AG04450 (cell line): ENCODE measurements at places on chromosomes 11 and 22.

DNA sequence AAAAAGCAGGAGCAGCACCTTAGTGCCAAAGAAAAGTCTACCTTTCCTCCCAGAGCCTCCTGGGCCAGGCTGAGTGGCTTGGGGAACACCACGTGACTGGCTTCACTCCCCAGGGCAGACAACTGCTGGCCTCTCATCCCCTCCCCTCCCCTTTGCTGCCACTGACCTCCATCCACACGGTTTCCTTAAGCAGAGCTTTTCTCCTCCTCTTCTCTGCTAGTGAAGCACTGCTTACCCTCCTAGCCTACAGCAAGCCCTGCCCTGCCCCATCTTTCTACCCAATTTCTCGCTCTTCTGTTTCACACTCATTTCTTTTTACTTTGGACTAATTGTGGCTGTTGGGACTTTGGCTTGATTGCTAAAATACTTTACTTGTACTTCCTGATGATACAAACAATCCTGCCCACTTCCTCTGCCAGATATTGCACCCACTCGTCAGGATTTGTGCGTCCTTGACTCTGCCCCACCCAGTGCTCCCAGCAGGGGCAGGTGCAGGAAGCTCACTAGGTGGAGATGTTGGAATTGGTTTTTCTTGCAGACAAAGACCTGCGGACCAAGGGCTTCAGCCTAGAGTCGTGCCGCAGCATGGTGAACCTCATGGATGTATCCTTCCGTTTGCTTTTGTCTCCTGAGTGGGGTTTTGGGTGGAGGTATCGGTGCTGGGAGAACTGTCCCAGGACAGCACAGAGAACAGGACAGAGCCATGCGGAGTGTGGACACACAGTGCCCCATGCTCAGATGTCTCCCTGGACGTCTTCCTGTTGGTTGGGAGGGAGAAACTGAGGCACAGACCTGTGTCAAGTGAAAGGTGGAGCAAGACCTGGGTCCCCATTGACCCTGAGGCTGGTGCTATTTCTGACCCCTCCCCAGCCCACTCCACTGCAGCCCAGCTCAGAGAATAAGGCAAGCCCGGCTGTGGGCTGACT is 27.3 kb downstream of the CAPN1 start:
- DNase-seq = no peak

- no peak for DNase-seq
These were observed 36.1 kb downstream of the CLPB start for GRCh38 chr11:72398058-72398758.

DNA sequence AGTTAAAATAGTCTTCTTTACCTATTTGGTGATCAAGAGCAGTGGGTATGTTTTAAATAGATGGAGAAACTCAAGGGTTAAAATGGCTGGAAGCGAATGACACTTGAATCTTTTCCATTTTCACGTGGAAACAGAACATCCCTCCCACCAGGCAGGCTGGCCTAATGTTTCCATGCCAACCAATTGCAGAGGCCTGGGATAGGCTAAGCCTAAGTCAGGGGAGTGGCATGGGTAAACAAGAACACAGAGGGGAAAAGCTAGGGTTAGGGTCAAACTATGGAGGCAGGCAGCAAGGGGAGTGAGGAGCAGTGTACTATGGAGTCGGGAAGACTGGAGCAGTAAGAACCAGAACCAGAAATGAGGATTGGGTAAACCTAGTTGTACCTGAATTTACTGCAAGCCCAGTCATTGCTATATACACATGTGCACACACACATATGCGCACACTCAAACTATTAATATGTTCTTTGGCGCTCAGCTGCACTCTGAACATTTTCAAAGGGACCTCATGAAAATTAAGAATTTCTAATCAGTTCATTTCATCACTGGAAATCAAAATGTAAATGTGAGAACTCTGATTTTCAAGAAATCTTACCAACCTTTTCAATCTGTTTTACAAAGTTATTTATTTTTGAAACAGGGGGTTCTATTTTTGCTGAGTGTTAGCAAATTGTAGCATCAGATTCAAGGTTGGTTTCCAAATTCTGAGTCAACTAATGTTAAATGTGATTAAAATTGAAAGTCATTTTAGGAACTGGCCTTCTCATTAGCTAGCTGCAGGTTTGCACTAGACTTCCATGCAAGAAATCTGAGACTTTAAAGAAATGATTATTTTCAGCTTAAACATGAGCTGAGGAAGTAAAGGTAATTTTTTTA is 327.0 kb upstream of the CCDC90B start:
- DNase-seq = no peak

DNA sequence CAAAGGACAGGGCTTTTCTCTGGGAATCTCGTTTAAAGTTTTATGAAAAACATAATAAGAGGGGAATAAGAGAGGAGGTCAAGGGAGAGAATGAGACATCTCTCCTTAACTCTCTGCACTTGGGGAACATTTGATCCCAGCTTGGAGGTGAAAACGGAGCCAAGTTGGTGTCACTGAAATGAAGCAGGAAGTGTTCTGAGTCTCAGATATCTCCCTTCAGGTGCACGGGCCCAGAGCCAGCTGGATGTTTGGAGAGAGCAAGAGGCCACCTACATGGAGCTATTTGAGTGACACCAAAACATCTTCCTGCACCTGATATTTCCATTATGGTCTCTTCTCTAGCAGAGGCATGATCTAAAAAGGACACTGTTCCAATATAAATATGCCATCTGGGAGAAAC is 85.7 kb downstream of the BLID start:
- DNase-seq = no peak

GRCh38 chr11:58866788-58867187 is 22.3 kb upstream of the GLYATL2 start:
- no peak for DNase-seq
